ENCODE measurements at places on chromosomes 11 and 22. TPM values are rescaled to one million over a fixed set of nuclear protein-coding genes. Genes with fewer than 3 reads are reported as not detected.

DAGLA gene
- 3.0 TPM for polyA plus RNA-seq

CEND1 gene
- polyA plus RNA-seq, result 0.14 TPM

PPM1F gene
- polyA plus RNA-seq, result 32.9 TPM

XPNPEP3 gene
- polyA plus RNA-seq, result 5.1 TPM

GRK3 gene
- polyA plus RNA-seq, result 5.0 TPM

ABCG4 gene
- 0.10 TPM for polyA plus RNA-seq

RASL10A gene
- polyA plus RNA-seq, result 2.0 TPM

PLEKHA7 gene
- polyA plus RNA-seq, result 13.3 TPM

TSGA10IP gene
- 0.07 TPM for polyA plus RNA-seq

ADM2 gene
- 3.1 TPM for polyA plus RNA-seq

TMPRSS4 gene
- 8.7 TPM for polyA plus RNA-seq

AQP11 gene
- 0.17 TPM for polyA plus RNA-seq

PATE4 gene
- not detected for polyA plus RNA-seq

SLC22A12 gene
- not detected for polyA plus RNA-seq

SYT7 gene
- polyA plus RNA-seq, result 1.7 TPM

CDC45 gene
- 2.1 TPM for polyA plus RNA-seq

TMPRSS5 gene
- polyA plus RNA-seq, result 0.32 TPM

SLC16A8 gene
- polyA plus RNA-seq, result 0.39 TPM

PHOX2A gene
- not detected for polyA plus RNA-seq

HPX gene
- polyA plus RNA-seq, result 0.46 TPM

FGF3 gene
- not detected for polyA plus RNA-seq

AKIP1 gene
- polyA plus RNA-seq, result 15.6 TPM

FERMT3 gene
- polyA plus RNA-seq, result 67.3 TPM

NTM gene
- polyA plus RNA-seq, result 0.39 TPM
